ENCODE measurements at places on chromosomes 13 and 19. TPM values are rescaled to one million over a fixed set of nuclear protein-coding genes. Genes with fewer than 3 reads are reported as not detected.

CLDN10 gene
- 0.69 TPM for total RNA-seq

SYNGR4 gene
- not detected for total RNA-seq

FBXL3 gene
- 122 TPM for total RNA-seq

NXNL1 gene
- total RNA-seq: not detected

KCTD12 gene
- 383 TPM for total RNA-seq

ZNF256 gene
- 12.0 TPM for total RNA-seq

OR10H4 gene
- total RNA-seq: not detected

SELENOV gene
- 0.37 TPM for total RNA-seq

MBD3L2 gene
- total RNA-seq: not detected

MIR17HG gene
- total RNA-seq: 9.0 TPM

KIR2DL1 gene
- total RNA-seq: not detected

GTF3A gene
- total RNA-seq: 67.8 TPM

FFAR2 gene
- 0.69 TPM for total RNA-seq

MED4 gene
- 52.4 TPM for total RNA-seq

COL5A3 gene
- 19.6 TPM for total RNA-seq
